ENCODE measurements at places on chromosomes 7 and 10. TPM values are rescaled to one million over a fixed set of nuclear protein-coding genes. Genes with fewer than 3 reads are reported as not detected.

The GRM8 gene
- not detected for total RNA-seq

The GRM3 gene
- not detected for total RNA-seq

The GPR15LG gene
- total RNA-seq, result not detected

The CC2D2B gene
- not detected for total RNA-seq

The NODAL gene
- not detected for total RNA-seq

The SEMA3A gene
- total RNA-seq, result 0.34 TPM

The HMX3 gene
- not detected for total RNA-seq

The RHOBTB1 gene
- total RNA-seq, result 149 TPM

The GATA3 gene
- not detected for total RNA-seq

The CPA2 gene
- not detected for total RNA-seq

The CLRN3 gene
- not detected for total RNA-seq

The MYPN gene
- total RNA-seq, result 0.06 TPM

The KAT6B gene
- total RNA-seq, result 24.2 TPM

The TFPI2 gene
- total RNA-seq, result not detected

The SLC26A3 gene
- total RNA-seq, result not detected

The COL17A1 gene
- total RNA-seq, result 0.03 TPM

The ACSL5 gene
- 0.81 TPM for total RNA-seq

The DGKB gene
- not detected for total RNA-seq

The SERPINE1 gene
- total RNA-seq, result 103 TPM

The AKR1C8 gene
- not detected for total RNA-seq

The DNA2 gene
- total RNA-seq, result 41.0 TPM

The WASHC2C gene
- total RNA-seq, result 34.3 TPM

The MOGAT3 gene
- not detected for total RNA-seq

The DYDC2 gene
- total RNA-seq, result not detected

The NEUROD6 gene
- total RNA-seq, result not detected

The TMEM196 gene
- total RNA-seq, result not detected

The CAPZA2 gene
- total RNA-seq, result 193 TPM

The UCMA gene
- total RNA-seq, result not detected

The GOLGA7B gene
- 0.12 TPM for total RNA-seq

The SPDYE5 gene
- total RNA-seq, result not detected

The CTBP2 gene
- 85.3 TPM for total RNA-seq

The EVX1 gene
- not detected for total RNA-seq

The PAPOLB gene
- not detected for total RNA-seq

The AKR1D1 gene
- total RNA-seq, result not detected

The FEZF1 gene
- not detected for total RNA-seq

The SH2D4B gene
- not detected for total RNA-seq

The PIP gene
- total RNA-seq, result not detected

The OR2A12 gene
- not detected for total RNA-seq

The TMEM270 gene
- total RNA-seq, result not detected

The ANKRD2 gene
- 0.41 TPM for total RNA-seq

The PON1 gene
- not detected for total RNA-seq

The SLC37A3 gene
- 75.1 TPM for total RNA-seq

The PIK3AP1 gene
- total RNA-seq, result 0.51 TPM

The BLNK gene
- total RNA-seq, result not detected

The ZNF786 gene
- total RNA-seq, result 6.4 TPM

The PNLIP gene
- not detected for total RNA-seq

The RSPH10B2 gene
- 6.6 TPM for total RNA-seq

The CLCN1 gene
- not detected for total RNA-seq

The INSYN2A gene
- not detected for total RNA-seq

The PDZD7 gene
- total RNA-seq, result 4.5 TPM

The TMEM176B gene
- total RNA-seq, result 1.8 TPM

The COX15 gene
- 25.8 TPM for total RNA-seq

The TMEM236 gene
- not detected for total RNA-seq

The CXCL12 gene
- not detected for total RNA-seq

The SORCS1 gene
- not detected for total RNA-seq

The ZNF467 gene
- total RNA-seq, result 9.8 TPM

The IL2RA gene
- not detected for total RNA-seq

The HOXA7 gene
- total RNA-seq, result 7.1 TPM
